ENCODE measurements at places on chromosomes 6 and 20.

- DNase-seq = no peak
Observed at GRCh38 chr6:145848541-145848940, 33.9 kb upstream of the FBXO30 start.

DNA sequence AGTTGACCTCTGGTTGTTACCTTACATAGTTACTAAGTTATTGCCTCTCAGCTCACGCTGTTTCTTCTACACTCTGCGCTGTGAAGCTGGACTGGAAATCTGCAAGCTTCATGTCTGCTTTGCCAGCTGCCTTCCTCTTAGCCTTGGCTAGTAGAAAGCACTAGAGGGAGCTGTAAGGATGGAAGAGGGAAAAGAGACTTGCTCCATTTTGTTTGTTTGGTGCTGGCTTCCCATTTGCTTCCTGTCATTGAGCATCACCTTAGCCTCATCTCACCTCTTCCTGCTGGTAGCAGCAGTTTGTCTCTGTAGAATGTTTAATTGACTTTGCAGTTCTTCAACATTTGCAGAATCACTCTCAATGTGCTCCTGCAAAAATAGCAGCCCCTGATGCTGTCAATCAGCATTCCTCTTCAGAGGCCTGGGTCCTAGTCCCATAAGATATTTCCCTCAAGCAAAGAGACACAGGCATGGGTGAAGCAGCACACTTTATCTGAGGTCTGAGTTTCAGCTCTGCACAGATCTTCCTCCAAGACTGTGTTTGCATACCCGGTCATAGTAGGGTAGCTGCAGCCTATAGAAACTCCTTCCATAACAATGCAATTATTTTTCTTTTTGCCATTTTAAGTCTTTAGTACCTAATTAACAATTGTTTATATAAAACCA is 302.2 kb upstream of the EPHA7 start:
- no peak for DNase-seq

GRCh38 chr6:32058511-32058963 is 20.3 kb downstream of the CYP21A2 start:
- no peak for DNase-seq

DNA sequence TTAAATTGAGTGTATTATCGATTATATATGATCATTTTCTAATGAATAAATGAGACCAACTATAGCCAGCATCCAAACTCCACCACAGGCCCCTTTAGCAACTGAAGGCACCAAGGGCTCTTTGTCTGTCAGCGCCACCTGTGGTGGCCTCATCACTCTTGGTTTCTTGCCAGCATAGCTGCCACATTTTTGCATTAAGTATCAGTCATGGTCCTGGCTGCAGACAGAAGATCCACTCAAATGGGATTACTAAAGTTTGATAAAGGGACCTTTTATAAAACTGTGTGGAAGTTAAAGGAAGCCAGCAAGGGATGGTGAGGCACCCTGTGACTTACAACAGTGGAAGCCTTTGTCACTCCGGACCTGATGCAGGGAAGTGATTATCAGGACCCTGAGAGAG is 162.9 kb downstream of the C6orf118 start:
- no peak for DNase-seq

DNA sequence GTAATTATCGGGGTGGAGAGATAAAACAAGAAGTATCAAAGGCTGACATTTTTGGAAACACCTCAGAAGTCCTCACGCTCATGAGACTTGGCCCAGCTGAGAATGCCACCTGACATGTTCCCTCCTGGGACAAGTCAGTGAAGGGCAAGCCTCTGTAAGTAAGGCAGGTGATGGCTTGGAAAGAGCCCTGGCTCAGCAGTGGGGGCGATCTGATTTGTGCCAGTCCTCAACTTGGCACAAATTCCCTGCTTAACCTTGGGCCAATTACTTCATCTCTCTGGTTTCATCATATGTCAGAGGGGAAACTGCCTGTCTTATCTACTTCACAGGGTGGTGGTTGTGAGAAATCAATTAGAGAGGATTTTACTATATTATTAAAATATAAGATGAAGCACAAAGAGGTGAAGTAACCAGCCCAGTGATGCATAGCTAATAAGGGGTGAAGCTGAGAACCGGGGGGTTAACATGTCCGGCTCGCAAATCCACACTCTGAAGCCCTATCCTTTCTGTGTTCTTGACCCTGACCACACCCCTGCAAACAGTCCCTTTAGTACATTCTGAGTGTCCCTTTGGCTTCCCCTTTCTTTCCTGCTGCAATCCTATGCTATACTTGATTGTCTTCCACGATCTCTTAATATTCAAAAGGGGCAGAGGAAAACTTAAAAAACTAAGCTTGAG is 8.8 kb upstream of the MOCS1 start:
- no peak for DNase-seq

GRCh38 chr20:51050531-51051075 is 27.7 kb upstream of the KCNG1 start:
- no peak for DNase-seq

- no peak for DNase-seq
Observed at GRCh38 chr6:97443408-97444080, 160.5 kb upstream of the MMS22L start.

DNA sequence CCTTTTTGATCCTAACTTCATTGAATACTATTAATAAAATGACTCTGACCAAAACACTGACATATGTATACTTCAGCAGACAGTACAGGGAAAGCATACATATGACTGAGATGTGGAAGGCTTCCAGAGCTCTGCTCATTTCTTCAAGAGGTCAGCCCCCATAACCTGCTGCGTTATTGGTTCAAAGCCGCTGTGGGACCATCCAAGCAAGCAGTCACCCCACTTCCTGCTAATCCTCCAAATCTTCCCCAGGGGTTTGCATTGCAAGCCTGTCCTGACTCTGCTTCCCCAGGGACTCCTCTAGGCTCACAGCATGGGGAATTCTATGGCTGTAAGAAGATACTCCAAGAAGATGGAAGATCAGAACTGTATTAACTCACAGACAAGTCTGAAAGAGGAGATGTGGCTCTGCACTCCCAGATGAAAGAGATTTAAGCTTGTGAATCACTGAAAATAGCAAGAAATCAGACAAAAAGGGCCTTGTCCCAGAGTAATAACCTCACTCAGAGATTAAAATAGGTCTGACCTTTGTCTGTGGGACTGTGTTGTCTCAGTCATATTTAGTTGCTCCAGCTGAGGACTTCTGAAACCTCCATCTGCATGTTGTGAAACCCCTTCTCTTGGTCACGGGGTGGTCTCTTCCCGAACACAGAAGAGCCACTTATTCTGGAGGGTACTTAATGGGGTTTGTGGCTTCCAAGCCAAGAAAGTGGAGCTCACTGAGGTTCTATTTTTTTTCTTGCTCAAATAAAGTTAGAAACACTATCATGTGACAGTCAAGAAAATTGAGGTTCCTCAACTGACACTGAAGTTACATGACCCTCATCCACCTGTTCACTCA is 101.5 kb upstream of the MARCKS start:
- DNase-seq = no peak

DNA sequence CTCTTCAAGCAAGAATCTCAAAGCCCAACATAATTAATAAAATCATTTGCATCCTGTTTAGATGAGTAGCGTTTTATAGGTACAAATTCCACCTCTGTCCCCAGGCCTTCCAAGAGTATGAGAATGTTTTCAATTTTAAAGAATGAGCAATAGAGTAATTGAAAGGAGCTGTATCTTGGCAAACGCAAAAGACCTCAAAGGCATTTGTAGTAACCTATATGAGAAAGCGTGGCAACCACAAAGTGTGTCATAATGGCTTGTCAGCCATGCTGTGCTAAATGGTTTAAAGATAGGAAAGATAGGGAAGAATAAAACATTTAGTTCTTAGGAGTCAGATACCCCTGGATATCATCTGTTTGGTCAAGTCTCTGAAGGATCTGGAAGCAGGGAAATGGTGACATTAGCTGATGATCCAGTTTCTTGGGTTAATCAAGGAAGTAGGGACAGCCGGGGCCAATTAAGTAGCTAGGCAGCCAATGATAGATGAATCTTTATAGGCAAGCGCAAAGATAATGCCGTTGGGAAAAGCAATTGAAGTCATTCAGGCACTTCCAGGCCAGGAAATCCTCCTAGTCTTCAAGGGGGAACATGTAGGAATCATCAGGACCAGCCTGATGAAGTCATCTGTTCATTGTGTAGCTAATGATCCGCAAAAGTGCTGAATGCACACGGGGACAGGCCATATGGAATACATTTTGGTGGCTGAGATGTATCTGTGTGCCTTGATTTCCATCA is 71.5 kb upstream of the ISM1 start:
- no peak for DNase-seq

DNA sequence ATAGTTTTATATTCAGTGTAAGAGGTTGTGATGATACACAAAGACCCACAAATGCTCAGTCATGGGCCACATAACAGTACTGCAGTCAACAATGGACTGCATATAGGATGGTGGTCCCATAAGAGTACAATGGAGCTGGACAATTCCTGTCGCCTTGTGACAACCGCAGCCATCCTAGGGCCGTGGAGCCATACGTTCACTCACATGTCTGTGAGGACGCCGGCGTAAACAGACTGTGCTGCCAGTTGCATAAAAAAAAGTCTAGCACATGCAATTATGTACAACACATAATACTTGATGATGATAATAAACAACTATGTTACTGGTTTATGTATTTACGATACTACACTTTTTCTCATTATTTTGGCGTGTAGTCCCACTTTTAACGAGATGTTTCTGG is 30.9 kb downstream of the BFSP1 start:
- no peak for DNase-seq

- no peak for DNase-seq
Observed at GRCh38 chr20:1478566-1478965, 11.9 kb upstream of the NSFL1C start.

DNA sequence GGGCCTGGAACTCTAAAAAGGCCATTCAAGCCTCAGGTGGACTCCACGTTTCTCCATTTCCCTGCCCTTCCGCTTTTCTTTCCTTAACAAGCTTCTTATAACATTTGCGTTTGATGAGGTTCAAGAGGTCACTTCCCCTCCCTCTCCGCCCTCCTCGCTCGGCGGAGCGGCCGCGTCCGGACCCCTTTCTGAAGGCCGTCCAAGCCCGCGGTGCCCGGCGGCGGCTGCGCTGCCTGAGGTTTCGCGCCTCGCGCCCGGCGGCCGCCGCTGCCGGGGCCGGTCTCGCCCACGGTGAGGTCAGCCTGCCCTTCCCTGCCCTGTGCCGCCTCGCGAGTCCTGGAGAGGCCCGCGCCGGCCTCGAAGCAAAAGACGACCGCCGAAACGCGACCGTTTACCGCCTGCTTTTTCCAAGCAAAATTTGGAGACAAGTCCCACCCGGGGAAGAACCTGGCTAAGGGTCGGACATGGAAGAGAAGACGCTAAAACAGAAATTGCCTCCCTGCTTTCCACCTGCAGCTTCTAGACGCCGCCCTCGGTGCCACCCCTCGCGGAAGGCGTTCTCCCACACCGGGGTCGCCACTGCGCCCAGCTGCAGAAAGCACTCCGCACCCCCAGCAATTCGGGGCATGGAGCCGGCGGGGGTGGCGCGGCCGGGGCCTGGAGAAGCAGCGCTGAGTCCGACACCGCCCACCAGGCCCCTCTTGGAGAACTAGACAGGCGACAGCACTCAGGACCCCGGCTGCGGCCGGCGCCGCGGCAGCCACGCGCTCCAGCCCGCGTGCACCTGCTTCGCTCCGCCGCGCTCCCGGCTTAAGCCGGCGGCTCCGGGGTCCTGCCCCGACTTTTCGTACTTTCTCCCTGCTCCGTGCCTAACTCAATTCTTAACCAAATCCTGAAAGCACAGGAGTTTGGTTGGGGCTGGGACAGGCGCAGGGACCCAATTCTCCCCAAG is 11.0 kb upstream of the FOXF2 start:
- no peak for DNase-seq

DNA sequence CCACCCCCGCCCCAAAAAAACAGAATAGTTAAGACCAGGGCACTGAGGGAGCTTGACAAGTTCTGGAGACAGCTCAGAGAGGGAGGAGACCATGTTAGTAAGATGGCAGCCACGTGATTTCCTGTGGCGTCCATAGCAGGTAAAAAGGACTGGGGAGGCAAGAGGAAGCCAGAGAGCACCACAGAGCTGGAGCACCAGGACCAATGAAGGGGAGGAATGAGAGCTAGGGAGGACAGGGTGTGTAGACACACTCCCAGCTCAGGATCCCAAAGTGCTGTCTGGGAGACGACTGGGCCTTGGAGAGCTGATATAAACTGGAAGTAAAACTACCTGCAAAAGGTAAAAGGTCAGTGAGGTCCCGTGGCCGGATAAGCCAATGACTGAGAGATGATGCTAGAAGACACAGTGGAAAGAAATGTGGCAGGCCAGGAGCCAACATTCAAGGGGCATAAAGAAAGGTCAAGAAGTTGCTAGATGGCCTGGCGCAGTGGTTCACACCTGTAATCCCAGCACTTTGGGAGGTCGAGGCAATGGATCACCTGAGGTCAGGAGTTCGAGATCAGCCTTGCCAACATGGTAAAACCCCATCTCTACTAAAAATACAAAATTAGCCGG is 39.0 kb downstream of the SLC23A2 start:
- no peak for DNase-seq

- no peak for DNase-seq
Observed at GRCh38 chr6:132357120-132357519, 44.2 kb downstream of the MOXD1 start.

All from activated CD4-positive, alpha-beta T cell treated with anti-CD3 and anti-CD28 coated beads, Interleukin-2, amount 50 U/mL, for 4 hours (primary cell).